Stimulated activated CD8-positive, alpha-beta memory T cell treated with anti-CD3 and anti-CD28 coated beads, Interleukin-4, amount 100 ng/mL, for 1 hour (primary cell): ENCODE measurements at places on chromosomes 5 and 9.

DNA sequence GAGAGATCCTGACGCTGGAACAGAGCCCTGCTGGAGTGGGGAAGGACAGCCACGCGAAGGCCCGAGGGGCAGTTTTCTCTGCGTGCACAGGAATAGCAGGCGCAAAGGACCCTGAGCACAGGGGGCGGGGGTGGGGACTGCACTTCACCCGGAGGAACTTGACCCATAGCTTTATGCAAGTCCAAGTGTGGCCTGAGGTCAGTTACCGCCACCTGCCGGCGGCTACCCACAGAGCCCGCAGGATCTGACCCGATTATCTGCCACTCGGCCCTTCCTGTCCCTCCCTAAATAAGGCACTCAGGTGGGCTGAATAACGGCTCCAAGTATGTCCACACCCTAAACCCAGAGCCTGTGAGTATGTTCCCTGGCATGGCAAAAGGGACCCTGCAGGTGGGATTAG is 65.4 kb upstream of the FCN1 start:
- DNase-seq = no peak

DNA sequence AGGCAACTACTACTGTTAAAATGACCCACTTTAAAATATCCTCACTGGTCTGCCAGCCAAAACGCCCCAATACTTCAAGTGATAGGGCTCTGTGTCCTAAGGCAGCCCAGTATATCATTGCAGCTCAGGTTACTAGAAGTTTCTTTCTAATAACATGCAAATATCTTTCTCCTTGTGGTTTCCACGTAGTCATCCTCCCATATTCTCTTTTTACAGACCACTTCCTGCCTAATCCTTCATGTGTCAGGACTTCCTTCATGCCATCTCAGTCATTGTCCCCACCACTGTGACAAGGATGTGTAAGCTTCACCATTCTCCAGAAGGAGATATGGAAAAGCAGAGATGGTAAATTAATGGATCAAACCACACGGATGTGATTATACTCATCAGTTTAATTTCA is 813.7 kb downstream of the MAT2B start:
- DNase-seq = no peak

DNA sequence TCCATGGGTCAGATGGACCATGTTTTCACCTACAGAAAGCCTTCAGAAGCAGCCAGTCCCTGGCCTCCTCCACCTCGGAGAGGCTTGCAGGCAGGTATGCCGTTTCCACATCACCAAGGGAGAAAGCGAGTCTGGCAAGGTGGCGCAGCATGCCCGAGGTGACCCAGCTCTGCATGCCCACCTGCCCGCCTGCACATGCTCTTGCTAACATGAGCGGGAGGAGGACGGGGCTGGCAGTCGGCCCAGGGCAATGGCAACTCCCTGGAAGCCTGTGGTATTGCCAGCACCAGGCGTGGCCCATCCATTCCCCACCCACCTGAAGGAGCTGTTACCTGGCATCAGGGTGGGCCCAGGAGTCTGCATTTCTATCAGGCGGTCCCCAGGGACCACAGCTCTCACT is 3.3 kb upstream of the NINJ1 start:
- DNase-seq = no peak

DNA sequence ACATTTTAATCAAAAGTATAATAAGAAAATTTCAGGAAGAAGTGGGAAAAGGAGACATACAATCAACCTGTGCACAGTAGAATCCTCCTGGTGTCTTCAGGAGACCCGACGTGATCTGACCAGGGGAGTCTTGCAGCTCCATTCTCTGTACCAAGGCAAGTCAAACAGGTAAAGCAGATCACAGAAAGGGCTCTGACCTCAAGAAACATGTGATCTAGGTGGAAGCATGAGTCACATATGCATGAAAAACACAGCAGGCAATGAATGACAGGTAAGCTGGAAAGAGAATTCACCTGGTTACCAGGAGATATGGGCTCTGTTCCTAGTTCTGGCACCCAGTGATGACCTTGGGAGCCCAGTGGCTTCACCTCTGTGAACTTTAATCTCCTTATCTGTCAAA is 19.4 kb upstream of the FABP6 start:
- DNase-seq = no peak

- no peak for DNase-seq
These were observed 268.9 kb upstream of the PDE4D start for GRCh38 chr5:60162441-60162840.

DNA sequence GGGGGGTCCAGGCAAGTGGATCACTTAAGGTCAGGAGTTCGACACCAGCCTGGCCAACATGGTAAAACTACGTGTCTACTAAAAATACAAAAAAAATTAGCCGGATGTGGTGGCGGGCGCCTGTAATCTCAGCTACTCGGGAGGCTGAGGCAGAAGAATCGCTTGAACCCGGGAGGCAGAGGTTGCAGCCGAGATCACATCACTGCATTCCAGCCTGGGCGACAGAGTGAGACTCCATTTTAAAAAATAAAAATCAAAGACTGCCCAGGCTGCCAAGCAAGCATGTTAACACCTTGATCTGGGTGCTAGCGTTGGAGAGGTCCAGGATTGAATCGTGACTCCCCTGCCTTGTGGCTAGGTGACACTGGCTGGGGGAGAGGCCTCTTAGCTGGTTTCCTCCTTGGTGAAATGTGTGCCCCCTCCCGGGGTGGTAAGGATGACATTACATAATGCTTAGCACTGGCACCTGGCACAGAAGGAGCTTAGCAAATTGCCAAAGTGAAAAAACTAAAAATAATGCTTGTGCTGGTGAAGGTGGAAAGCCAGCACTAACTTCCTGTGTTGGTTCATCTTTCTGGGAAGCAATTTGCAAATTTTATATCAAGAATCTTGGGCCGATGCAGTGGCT is 2.2 kb upstream of the CIZ1 start:
- DNase-seq = no peak
